Kidney (tissue), 22 donors: ENCODE measurements at places on chromosomes 4 and X.

- peak; percentile 46 for DNase-seq
These were observed 842.1 kb upstream of the HTR2C start for GRCh38 chrX:113741744-113742143.

DNA sequence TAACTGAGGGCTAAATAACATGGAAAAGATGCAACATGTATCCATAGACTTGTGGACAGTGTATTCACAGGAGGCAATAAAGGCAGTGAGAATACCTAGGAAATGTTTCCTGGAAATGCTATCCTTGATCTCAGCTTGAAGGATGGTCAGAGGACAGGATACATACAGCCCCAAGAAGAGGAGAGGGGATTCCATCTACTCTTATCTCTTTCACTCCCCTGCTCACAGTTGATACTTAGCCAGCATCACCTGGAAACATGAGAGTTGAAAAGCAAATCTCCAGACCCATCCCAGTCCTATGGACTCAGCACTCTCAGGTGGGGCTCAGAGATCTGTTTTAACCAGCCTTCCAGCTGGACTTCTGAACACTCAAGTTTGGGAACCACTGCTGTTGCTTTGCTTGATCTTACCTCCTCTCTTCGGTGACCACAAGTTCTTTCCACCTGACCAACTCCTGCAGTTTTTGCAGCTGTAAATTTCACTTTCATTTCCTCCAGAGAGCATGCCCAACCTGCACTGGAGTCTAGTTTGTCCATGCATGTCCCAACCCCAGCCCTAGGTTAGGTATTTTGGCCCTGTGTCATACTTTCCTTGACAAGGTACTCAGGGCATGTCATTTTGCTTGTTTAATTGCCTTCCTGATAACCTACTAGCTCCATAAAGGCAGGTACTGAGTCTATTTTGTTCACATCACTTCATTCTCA lies 10.4 kb downstream of the RELL1 start:
- no peak for DNase-seq

DNA sequence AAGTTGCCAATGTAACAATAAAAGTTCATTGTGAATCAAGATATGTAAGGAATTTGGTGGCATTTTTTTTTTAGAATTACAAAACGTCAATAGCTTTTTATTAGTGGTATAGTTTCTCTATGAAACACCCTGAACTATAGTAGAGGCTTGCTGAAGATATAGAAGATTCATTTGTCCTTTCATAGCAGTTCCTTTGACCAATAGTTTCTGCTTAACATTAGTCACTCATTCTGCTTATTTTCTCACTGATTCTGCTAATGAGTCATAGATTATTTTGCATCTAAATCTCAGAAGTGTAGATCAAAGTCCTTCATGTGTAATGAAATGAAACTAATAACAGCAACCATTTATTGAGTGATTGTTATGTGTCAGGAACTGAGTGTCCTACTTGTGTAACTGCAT lies 205.0 kb upstream of the TET2 start:
- no peak for DNase-seq

DNA sequence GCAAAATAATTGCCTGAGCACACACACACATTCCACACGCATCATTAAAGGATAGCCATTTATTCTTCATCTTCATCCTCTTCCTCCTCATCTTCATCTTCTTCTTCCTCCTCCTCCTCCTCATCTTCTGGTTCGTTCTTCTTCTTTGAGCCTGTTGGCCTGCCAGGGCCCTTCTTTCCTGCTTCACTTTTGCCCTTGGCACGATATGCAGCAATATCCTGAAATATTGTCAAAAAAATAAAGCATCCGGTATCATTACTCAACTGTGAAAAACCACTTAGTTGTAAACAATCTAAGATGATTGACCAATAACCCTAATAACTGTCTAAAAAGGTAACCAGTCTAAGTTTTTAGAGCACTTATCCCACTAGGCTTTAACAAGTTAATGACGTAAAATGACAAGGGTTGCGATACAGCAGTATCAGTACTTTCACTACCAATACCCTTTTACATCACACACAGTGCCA lies 2.1 kb downstream of the HMGB2 start:
- DNase-seq = no peak

- DNase-seq = peak; percentile 44
These were observed 180.8 kb upstream of the BCOR start for GRCh38 chrX:40278340-40279090.

- DNase-seq = no peak
These were observed 225.4 kb upstream of the AGA start for GRCh38 chr4:177667687-177668086.

- no peak for DNase-seq
These were observed 1367.0 kb downstream of the PCDH7 start for GRCh38 chr4:32087211-32087610.

DNA sequence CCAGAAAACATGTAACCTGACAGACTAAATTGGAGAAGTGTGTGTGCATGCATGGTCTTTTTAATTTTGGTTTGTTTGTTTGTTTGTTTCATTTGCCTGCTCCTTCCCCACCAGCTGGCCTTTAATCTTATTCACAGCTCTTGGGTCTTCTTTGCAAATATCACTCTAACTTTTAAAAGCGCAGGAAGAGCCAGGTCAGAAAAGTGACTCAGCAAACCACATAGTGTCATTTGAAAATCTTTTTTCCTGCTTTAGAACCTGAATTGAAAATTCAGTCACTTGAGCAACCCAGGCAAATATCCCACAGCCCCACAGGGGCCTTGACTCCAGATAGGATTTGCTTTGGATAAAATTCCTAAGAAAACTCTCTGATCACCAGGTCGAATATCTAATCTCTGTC lies 4.6 kb downstream of the TMEM255A start:
- DNase-seq = no peak

GRCh38 chrX:41722816-41723618 lies 964 bp upstream of the GPR82 start:
- DNase-seq = no peak

GRCh38 chr4:91298824-91299223 lies 1004.9 kb upstream of the GRID2 start:
- DNase-seq = no peak

DNA sequence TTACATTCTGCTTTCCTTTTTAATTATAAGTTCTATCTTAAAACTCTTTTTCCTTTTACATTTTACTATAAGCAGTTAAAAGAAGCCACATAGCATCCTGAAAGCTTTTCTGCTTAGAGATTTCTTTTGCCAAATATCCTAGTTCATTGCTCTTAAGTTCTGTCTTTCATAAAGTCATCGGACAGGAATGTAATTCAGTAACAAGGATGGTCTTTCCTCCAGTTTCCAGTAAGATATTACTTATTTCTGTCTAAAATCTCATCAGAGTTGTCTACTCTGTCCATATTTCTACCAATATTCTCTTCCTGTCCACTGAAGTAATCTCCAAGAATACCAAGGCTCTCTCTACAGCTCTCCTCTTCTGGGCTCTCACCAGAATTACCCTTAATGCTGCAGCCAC lies 37.5 kb upstream of the ADH1C start:
- DNase-seq = no peak

- no peak for DNase-seq
These were observed 18.4 kb upstream of the CTSO start for GRCh38 chr4:155972098-155972497.

DNA sequence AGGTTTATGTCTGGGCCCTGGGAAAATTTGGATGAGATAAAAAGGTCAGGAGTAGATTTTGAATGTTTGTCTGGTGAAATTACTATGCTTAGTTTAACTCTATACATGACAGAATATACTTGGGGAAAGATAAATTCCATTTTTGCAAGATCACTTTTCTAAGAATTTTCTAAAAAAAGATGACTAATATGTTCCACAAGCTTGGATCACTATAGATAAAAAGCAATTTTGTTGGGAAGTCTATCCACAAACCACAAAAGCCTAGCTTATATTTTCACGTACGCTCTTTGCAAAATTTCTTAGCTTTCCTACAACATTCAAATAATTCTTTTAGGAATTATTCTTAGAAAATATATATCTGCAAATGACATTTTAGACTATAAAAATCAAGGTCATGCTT lies 20.6 kb upstream of the COQ2 start:
- no peak for DNase-seq

DNA sequence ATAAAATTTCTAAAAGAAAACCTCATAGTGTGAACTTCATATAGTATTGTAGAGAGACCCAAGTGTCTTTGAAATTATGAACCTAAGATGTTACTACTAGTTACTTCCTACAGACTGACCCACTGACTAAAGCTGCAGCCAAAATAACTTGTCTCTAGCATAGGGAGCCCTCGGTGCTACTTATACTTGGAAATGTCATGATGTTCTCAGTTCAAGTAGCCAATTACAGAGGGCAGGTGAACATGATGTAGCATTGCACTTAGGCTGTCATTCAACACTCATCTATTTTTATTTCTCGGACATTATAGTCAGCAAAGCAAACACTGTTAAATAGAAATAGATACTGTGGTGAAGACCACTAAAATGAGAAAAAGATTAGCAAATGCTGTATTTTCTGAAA lies 165.6 kb downstream of the AREG start:
- no peak for DNase-seq

- DNase-seq = no peak
These were observed 6.9 kb downstream of the CETN2 start for GRCh38 chrX:152823657-152824056.

- DNase-seq = no peak
These were observed 514.8 kb upstream of the TENM3 start for GRCh38 chr4:181728305-181728966.
